Activated CD4-positive, alpha-beta T cell treated with anti-CD3 and anti-CD28 coated beads, Interleukin-2, amount 10 ng/mL, durations not matched to agents 7 days and 5 days (primary cell): ENCODE measurements at places on chromosomes 6 and 20. TPM values are rescaled to one million over a fixed set of nuclear protein-coding genes. Genes with fewer than 3 reads are reported as not detected.

Gene LPA
- total RNA-seq = not detected

Gene RHAG
- not detected for total RNA-seq

Gene EBF4
- 0.27 TPM for total RNA-seq

Gene GNAS-AS1
- 1.5 TPM for total RNA-seq

Gene RSPH9
- total RNA-seq = not detected

Gene GABRR1
- not detected for total RNA-seq

Gene SLC25A27
- not detected for total RNA-seq

Gene HLA-DRB5
- 29.2 TPM for total RNA-seq

Gene CFAP61
- total RNA-seq = not detected

Gene EGFL8
- 8.6 TPM for total RNA-seq

Gene DEFB119
- not detected for total RNA-seq

Gene SULF2
- total RNA-seq = 0.37 TPM

Gene PXDC1
- total RNA-seq = not detected

Gene SLC4A11
- total RNA-seq = 0.77 TPM

Gene MCCD1
- not detected for total RNA-seq

Gene LGSN
- not detected for total RNA-seq

Gene SLC16A10
- total RNA-seq = 3.2 TPM

Gene BPIFA1
- total RNA-seq = not detected

Gene PANK2
- total RNA-seq = 64.5 TPM

Gene TP53TG5
- not detected for total RNA-seq

Gene PACSIN1
- 1.7 TPM for total RNA-seq

Gene SPTLC3
- total RNA-seq = 1.2 TPM

Gene BPIFA2
- total RNA-seq = not detected

Gene UNC5CL
- total RNA-seq = 1.6 TPM

Gene EPHA7
- not detected for total RNA-seq

Gene PDE10A
- not detected for total RNA-seq

Gene MED20
- total RNA-seq = 18.6 TPM

Gene FHL5
- not detected for total RNA-seq

Gene LY6G6C
- not detected for total RNA-seq

Gene LTV1
- 25.1 TPM for total RNA-seq

Gene CD24
- total RNA-seq = 0.22 TPM

Gene PKIB
- total RNA-seq = 1.2 TPM

Gene ERVFRD-1
- not detected for total RNA-seq

Gene PLN
- total RNA-seq = not detected

Gene PCMTD2
- 69.3 TPM for total RNA-seq

Gene BPI
- total RNA-seq = not detected

Gene DLL1
- 0.55 TPM for total RNA-seq

Gene CYP39A1
- total RNA-seq = not detected

Gene ZBP1
- 28.3 TPM for total RNA-seq

Gene MCHR2
- total RNA-seq = not detected

Gene RAB44
- total RNA-seq = 0.15 TPM

Gene RARS2
- total RNA-seq = 28.0 TPM

Gene CTNNBL1
- 75.1 TPM for total RNA-seq

Gene VSTM2L
- total RNA-seq = not detected

Gene CLPSL1
- total RNA-seq = not detected

Gene DEF6
- total RNA-seq = 186 TPM

Gene PROKR2
- not detected for total RNA-seq

Gene TMEM74B
- 0.10 TPM for total RNA-seq

Gene SMOC2
- not detected for total RNA-seq

Gene APOM
- total RNA-seq = 4.5 TPM

Gene CDH4
- total RNA-seq = not detected

Gene F13A1
- not detected for total RNA-seq

Gene RIMS1
- total RNA-seq = not detected

Gene IL17A
- 0.62 TPM for total RNA-seq
